ENCODE measurements at places on chromosomes 11 and 22.

- DNase-seq = no peak
These were observed 17.3 kb upstream of the INSC start for GRCh38 chr11:15097411-15097810.

DNA sequence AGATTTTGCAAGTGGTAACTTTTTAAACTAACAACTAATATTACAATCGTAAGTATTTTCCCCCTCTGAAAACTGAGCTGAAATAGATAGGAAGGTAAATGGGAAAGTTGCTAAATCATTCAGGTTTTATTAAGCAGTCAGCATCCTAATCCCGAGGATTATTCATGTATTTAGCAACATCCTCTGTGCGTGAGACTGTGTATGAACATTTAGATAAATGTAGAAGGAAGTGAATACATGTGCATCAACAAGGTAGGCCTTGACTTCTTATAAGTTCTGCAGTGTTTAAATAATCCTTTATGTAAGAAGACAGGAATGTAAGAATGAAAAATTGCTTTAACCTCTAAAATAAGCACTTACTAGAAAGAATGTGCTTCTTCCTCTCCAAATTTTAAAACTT, 745.9 kb upstream of the TENM4 start:
- no peak for DNase-seq

- no peak for DNase-seq
These were observed 55.2 kb upstream of the SYT13 start for GRCh38 chr11:45341372-45341771.

- no peak for DNase-seq
These were observed 157.7 kb downstream of the MAML2 start for GRCh38 chr11:96185220-96185768.

GRCh38 chr11:70079691-70080090, 1.6 kb downstream of the ANO1 start:
- no peak for DNase-seq

All from BE2C (cell line).